NCI-H2081 treated with DMSO at 0.1 percent for 48 hours (cell line): ENCODE measurements at places on chromosomes 13 and 19.

DNA sequence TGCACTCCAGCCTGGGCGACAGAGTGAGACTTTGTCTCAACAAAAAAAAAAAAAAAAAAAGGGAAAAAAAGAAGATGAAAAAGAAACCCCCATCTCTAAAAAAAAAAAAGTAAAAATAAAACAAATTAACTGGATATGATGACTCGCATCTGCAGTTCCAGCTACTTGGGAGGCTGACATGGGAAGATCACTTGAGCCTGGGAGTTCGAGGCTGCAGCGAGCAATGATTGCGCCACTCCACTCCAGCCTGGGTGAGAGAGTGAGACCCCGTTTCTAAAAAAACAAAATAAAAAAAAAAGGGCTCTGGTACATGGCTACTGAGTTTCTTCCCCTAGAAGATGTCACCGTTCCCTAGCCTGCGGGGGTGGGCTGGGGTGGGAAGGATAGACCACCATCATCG lies 2.4 kb upstream of the CATSPERG start:
- DNase-seq: no peak

DNA sequence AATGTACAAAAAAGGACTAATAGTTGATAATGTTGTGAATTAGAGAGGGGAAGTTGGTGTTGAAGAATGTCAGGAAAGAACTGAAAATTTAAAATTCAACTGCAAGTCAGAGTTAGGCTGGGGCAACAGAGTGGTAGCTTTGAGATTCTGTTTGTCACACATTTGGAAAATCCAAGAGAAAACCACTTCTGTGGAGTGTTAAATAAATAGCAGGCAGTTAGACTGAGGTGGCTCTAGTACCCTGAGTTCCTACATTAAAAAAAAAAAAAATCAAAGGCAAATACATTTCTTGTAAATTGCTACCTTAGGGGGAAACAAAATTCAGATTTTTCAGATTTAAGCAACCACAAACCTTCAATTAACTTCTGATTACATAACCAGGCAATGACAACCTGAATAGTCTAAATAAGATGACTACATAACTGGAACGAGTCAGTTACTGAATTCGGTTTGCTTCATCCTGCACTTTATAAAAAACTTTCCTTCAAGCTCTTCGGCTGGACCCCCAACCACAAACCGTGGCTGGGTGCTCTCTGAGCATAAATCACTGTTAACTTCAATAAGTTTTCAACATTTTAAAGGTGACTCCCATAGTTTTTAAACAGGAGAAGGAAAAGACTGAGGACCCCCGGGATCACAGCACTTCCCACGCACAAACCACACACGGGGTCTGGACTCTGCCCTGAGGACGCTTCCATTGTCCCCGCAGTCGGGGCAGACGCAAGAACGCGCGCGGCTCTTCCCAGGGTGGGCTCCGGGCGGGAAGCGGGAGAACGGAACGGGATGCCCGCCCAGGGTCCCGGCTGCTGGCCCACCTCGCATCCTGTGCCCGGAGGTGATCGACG lies 725 bp downstream of the ZNF682 start:
- no peak for DNase-seq

DNA sequence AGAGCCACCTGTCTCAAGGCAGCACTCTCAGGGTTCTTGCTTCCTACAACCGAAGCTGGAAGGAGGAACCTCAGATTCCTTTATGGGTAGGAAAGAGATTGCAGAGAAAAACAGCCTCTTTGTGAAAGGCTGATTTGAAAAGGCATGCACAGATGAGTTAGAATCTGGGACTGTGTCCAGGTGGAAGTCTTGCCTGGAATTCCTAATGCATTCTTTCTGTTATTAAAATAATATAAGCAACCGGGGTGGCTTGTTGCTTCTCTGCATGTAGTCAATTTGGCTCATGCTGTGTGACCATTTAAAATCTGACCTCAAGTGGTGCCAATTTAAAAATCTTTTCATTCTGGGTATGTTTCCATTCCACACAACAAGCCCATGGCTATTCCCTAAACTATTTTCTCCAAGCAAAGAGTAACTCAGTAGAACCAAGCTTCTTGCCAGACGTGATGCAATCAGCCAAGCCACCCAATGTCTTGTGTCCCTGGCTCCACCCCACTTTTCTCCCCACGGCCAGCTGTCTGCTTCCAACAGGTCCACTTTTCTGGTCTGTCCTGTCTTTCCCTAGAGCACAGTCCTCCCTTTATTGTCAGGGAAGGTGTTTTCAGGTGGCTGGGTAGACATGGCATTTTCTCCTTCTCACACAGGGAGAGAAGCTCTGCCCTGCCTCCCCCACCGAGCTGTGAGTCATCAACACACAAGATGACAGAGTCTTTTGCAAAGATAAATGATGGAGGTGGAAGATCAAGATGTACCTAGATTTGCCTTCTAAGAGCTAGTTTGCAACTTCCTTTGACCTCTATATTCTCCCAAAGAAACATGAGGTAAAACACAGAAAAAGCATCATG lies 394.3 kb downstream of the FOXO1 start:
- DNase-seq: no peak

GRCh38 chr13:60572003-60572798 lies 175.2 kb downstream of the TDRD3 start:
- no peak for DNase-seq

DNA sequence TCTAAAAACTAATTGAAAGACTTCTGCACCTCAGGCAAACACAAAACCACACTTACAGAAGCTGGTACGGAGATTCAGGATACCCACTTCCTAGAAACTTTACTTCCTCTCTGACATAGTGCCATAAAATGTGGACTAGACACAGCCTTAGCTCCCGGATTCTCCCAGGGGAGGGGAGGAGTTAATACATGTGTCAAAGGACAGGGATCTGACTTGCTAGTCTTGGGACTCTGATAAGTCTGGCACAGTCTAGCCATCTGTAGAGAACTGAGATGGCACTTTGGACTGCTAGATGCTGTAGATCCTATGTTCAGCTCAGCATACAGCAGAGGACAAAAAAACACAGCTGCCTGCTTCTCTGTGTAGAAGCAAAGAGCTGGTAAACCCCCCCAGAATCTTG lies 769.8 kb upstream of the MIR17HG start:
- no peak for DNase-seq

- DNase-seq: no peak
Observed at GRCh38 chr13:109448629-109449028, 337.8 kb downstream of the IRS2 start.

DNA sequence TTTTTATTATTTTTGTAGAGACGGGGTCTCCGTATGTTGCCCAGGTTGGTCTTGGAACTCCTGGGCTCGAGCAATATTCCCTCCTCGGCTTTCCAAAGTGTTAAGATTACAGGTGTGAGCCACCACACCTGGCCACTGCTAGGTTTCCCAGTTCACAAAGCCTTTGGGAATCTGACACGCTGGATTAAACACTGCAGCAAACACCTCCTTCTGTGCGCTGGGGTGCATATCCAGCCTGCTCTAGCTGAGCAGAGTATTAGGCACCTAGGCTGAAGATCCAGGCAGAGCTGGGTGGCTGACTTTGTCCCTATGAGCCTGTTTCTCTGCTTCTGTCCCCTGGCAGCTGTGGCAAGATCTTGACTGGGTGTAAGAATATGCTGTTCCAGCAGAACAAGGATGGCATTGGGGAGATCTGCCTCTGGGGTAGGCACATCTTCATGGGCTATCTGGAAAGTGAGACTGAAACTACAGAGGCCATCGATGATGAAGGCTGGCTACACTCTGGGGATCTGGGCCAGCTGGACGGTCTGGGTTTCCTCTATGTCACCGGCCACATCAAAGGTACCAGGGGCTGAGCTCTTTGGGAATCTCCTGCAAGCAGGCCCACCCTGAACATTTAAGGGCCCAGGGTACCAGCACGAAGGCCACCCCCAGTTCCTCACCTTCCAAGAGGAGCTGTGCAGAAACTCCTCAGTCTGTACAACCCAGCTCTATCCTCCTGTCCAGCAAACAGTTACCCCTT lies 49.8 kb downstream of the ACSBG2 start:
- no peak for DNase-seq

DNA sequence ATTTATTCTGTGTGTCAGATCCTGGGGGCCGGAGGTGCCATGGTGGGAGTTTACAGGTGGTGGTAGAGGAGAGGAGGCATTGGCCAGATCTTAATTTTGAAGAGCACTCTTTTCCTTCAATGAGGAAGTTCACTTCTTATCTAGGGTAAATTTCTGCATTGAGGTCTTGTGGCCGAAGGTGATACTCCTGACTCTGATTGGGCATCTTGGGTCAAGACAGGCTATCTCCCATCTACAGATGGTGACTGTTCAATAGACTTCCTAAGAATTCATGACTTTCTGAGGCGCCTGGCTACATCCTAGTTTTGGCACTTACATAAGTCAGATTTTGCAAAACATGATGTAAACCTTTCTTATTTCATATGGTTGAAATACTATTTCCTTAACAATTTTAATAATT lies 135.2 kb downstream of the SUCLA2 start:
- DNase-seq: no peak

- DNase-seq: no peak
Observed at GRCh38 chr13:86087244-86087643, 288.0 kb upstream of the SLITRK6 start.

- DNase-seq: no peak
Observed at GRCh38 chr19:2034729-2035589, 16.1 kb downstream of the MKNK2 start.

DNA sequence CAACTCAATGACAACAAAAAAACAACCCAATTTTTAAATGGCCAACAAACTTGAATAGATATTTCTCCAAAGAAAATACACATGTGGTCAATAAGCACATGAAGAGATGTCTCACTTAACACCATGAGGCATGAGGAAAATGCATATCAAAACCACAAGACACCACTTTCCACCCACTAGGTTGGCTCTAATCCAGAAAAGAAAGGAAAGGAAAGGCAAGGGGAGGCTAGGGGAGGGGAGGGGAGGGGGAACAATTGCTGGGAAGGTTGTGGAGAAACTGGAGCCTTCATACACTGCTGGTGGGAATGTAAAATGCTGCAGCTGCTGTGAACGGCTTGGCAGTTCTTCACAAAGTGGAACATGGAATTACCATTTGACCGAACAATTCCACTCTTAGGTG lies 854.3 kb downstream of the UQCRFS1 start:
- DNase-seq: no peak

GRCh38 chr19:30023330-30023729 lies 81.3 kb downstream of the URI1 start:
- DNase-seq: no peak

DNA sequence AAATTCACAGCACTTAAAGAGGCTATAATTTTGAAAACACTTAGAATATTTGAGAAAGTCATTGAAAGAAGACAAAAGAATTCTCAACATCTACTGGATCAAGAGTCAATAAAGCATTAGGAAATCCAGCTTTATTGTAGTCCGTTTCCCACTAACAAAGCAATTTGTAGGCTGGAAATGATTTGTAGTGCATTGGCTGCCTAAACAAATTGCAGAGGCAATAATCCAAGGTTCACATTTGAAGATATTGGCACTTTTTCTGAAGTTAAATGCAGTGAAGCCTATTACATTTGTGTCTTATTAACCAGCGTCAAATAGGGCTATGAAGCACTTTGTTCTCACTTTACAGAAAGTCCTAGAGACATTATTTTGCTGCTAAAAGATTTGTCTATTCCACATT lies 848.1 kb upstream of the SLITRK1 start:
- no peak for DNase-seq
